Activated CD4-positive, alpha-beta memory T cell treated with anti-CD3 and anti-CD28 coated beads, Interleukin-2, amount 10 ng/mL, durations not matched to agents 7 days and 5 days (primary cell): ENCODE measurements at places on chromosomes 7 and 10. TPM values are rescaled to one million over a fixed set of nuclear protein-coding genes. Genes with fewer than 3 reads are reported as not detected.

DNA sequence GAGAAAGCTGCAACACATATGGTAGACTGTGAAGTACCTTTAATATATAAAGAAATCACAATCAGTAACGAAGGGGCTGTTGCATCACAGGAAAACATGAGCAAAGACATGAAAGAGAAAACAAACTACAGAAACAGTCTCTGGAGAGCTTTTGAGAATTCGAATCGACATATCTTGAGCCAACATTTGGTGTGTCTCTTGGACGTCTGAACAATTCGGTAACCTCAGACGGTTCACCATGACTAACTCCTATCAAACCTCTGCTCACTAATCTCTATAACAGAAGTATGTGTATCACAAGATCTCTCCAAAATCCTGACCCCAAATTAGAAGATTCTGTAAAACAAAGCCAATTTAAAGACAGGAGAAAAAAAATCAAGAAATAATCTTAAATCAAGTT is 262.0 kb upstream of the YAE1 start:
- DNase-seq: no peak

DNA sequence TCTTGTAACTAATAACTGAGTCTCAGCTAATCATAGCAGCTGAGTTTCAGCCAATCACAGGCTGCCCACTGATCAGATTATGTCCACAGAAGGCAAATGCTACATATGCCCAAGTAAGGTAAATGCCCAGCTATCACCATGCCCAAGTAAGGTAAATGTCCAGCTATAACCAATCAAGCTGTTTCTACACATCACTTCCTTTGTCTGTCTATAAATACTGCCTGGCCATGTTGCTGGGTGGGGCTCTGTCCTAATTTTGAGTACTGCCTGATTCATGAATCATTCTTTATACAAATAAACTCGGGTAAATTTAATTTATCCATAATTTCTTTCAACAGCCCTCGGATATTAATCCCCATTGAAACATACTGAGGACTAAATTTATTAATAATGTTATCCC is 312.4 kb downstream of the CACNA2D1 start:
- DNase-seq: no peak

GRCh38 chr10:73899423-73899822 is 11.5 kb upstream of the PLAU start:
- DNase-seq: no peak

DNA sequence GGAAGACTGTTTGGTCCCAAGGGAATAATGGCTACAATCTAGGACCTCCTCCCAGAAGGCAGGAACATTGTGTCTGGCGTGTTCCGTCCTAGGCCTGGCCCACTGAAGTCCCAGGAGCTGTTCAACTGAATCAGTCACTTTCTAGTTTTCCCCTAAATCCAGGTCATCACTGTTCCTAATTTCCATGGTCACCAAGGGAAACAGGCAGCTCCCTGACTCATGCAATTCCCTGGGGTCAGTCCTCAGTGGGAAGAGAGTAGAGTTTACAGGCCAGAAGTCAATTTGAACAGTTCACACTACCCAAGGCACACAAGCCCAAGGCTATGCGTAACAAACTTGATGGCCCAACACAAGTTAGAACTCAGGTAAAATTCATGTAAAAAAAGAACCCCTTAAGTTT is 44.0 kb downstream of the CREB3L2 start:
- no peak for DNase-seq

GRCh38 chr10:6247041-6247712 is 44.4 kb downstream of the PFKFB3 start:
- DNase-seq: no peak

DNA sequence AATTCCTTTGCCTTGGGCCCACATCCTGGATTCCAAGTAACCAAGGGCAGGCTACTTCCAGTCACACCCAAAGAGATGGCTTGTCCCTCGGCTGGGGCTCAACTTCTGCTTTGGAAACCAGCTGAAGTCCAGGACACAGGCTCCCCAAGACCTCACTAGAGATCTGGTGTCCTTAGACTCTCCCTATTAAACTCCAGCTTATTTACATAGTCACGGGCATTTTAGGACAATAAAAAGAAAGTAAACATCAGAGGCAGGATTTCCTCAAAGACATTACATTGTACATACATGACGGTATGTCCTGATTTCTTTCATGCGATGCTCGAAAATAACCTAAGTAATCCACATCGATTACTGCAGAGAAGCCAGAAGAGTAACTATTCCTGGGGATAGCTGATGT is 461.5 kb upstream of the C7orf33 start:
- DNase-seq: no peak

RAMP3 gene
- total RNA-seq: not detected

DNA sequence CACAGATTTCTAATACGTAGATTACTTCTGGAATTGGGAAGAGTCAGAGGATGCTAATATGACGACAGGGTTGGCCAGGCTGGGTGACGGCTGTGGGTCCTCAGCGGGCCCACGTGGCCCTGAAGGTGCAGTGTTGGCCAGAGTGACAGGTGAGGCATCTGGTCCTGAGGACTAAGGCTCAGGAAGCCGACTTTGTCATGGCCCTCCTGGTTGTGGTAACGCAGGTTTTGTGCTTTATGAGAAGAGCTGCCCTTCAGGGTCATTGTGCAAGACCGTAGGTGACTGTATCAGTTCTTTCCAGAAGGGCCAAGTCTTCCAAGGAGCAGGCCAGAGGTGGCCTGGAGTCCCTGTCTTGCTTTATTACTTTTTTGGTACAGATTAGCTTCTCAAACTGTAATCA is 2.5 kb downstream of the EIF3B start:
- DNase-seq: no peak

DNA sequence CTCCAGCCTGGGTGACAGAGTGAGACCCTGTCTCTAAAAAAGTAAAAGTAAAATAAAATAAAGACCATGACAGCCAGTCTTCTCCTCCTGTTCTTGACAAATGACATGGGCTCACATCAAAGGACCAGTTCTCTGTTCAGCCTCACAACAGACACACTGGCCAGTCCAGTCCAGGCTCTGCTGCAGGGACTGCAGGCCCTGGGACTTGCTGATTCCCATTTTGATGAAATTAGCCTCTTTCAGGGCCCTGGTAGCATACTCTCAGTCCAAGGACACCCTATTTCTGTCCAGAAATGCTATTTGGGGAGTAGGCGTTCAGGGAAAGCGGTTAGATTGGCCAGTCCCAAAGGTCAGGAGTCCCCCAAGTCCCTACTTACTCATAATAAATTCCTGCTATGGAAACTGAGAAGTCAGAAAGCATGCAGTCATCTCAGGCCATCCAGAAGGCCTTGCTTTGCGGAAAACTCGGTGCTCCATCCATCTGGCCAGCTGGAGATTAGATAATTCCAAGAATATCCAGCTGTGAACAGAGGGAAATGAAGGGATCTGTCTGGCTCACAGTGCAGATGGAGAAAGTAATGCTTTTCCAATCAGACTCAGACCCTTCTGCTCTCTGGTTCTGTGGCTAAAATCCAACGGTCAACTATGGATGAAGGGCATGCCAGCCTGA is 74.4 kb downstream of the RAB11FIP2 start:
- no peak for DNase-seq

DNA sequence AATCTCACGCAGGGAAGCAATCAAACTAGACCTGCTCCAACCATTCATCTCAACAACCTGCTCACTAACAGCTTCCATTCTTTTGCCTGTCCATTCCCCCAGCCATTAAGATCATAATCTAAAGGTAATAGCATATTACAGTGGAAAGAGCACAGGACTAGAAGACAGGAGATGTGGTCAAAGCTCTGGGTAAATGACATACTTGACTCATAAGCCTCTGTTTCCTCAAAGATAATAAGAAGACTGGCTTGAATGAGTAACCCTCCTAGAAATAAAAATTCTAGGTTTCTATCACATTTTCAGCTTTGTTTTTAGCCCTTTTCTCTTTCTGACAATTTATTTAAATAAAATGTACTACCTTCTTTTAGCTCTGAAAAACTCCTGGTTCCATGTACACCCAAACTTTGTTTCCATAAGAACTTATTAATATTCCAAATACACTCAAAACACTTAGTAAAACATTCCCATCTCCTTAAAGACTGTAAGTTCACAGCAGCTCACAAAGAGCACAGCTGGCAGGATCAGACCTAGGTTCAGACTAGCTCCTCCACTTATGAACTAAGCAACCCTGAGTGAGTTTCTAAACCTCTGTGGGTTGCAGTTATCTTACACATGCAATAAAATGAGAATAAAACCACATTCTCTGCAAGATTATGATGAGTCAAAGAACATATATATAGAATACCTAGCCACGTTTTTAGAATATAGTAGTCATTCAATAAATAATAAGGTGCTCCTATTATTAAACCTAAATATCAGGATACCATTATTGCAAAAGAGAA is 11.6 kb downstream of the FAM204A start:
- no peak for DNase-seq

DNA sequence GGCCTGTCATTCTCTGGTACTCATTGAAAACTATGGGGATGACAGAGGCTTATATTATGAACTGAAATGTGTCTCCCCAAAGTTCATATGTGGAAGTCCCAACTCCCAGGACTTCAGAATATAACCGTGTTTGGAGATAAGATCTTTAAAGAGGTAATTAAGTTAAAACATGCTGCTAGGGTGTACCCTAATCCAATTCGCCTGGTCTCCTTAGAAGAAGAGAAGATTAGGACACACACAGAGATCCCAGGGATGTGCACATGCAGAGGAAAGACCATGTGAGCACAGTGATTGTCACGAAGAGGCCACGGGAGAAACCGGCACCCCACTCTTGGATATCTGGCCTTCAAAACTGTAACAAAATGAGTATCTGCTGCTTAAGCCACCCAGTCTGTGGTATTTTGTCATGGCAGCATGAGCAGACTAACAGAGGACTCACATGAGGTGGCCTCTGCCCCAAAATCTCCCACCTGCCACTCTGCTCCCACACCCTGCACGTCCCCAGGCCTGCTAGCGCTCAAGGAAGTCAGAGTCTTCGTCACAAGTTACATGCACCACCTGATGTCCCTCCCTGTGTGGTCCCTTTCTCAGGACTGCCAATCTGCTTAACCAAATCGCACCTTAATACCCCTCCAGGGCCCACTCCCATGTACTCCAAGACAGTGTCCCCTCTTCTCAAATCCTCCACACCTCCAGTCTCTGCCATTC is 26.8 kb downstream of the PLAC9 start:
- DNase-seq: no peak

DNA sequence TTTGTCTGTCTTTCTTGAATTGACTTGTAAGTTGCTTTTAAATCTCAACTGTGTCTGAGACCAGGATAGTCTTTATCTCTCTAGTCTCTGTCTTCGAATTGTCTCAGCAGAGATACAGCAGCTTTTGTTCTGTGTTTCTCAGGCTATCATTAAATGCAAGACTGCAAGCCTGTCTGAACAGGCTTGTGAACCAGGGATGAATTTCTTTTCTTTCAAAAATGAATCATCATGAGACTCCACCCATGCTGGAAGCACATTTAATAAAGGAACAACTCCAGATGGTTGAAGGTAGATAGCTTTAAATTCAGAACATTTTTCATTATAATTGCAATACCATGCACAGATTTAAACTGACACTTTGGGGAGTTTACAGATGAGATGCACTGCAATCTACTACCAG is 155.9 kb downstream of the SEC23IP start:
- DNase-seq: no peak

DNA sequence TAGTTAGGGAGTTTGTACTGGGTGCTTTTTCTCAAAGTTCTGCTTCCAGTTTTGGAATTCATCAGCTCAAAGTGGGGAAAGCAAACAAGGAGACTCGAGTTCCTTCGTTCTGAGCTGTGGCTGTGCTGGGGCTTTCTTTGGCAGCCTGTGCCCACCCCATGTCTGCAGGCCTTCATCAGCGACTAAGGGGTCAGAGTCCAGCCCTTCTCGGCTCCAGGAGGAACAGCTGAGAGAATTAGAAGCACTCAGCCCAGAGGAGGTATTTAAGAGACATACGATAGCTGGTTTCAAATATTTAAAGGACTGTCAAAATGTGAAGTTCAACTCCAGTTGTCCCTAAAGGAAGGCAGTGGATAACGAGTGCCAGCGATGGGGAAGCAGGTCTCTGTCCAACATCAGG is 41.3 kb downstream of the SH3PXD2A start:
- DNase-seq: no peak

DNA sequence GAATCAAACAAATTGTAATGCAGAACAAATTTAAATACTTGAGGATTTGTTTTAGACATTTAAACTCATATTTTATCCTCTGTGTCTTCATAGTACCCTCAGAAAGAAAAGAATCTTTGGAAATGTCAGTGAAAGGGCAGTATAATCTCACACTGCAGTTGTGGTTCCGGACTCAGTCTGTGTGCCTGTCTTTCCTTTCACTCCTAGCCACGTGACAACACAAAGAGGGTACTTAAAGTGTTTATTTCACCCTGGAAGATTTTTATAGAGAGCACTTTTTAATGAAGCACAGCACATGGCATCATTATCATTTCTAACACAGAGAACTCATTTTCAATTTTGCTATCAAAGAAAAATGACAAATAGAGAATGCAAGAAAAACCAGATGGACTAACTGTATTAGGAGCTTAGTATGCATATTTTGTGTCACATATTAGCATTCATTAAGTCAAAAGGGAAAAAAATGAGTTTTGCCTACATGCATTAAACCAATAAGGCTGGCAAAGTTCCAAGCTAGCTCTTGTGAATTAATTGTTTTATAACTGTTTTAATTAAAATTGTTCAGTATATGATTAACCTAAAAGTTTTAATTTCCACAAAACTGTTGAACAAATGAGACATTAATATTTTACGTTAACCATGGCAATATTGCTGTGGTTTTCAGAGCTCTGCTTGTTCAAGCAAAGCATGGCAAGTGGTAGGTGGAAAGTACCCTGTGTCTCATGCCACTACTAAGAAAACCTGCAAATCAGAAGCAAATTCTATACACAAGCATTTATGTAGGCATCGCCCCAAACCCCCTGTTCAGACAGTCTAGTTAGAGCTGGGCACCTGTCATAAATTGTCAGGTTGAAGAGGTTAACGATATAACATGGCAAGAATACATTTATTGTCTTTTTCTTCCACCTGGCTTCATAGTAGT is 65.9 kb downstream of the AUTS2 start:
- no peak for DNase-seq

DNA sequence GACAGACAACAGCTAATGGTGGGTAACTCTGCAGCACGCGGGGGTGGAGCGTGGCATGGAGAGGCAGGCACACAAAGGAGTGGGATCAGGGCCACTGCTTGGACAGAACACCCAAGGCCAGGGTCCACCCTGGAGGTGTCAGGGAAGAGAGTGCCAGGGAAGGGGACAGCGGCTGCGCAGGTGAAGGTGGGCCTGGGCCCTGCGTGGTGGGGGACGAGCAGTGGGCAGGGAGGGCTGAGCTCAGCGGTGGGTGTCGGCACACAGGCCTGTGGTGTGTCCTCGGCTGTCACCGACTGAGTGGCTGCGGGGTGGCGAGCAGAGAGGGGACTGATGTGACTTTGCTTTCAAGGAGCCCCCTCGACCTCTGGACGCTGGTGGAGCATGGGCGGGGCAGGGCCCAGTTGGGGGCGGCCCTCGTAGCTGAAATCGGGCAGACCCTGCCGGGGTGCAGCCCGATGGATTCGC is 8.4 kb upstream of the SCART1 start:
- DNase-seq: no peak
